8988T (cell line): ENCODE measurements at places on chromosomes 16 and 17.

- DNase-seq = no peak
Observed at GRCh38 chr17:47063475-47063874, 84.4 kb upstream of the RPRML start.

DNA sequence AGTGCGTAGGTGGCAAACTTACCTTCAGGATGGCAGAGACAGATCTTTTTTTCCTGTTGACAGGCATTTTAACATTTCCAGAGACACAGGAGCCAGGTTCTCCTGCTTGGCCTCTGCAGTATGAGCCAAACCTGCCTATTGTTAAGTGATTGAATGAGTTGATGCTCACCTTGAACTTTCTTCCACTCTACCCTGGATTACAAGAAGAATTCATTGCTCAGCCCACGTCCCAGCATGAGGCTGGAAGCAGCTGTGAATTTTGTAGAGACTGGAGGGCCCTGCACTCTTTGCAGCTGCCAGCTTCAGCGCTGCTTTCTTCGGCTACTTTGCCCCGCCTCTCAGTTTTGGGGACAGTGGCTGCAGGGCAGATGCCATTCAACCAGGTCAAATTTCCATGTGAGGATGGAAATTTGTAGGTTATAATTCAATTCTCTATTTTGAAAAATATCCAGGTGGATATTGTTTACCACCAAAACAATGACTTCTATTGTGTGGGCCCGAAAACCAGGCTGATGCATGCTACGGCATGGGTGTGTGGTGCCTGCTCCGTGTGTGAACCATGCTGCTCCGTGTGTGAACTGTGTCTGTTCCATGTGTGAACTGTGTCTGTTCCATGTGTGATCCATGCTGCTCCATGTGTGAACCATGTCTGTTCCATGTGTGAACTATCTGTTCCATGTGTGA is 75.2 kb upstream of the METTL9 start:
- no peak for DNase-seq

GRCh38 chr16:57788252-57788841 is 13.9 kb downstream of the KIFC3 start:
- no peak for DNase-seq

- no peak for DNase-seq
Observed at GRCh38 chr17:1941272-1942065, 83.7 kb downstream of the RTN4RL1 start.

GRCh38 chr17:76255801-76256429 is 9.2 kb upstream of the UBALD2 start:
- no peak for DNase-seq

- DNase-seq = no peak
Observed at GRCh38 chr17:72031219-72031884, 89.5 kb upstream of the SOX9 start.

DNA sequence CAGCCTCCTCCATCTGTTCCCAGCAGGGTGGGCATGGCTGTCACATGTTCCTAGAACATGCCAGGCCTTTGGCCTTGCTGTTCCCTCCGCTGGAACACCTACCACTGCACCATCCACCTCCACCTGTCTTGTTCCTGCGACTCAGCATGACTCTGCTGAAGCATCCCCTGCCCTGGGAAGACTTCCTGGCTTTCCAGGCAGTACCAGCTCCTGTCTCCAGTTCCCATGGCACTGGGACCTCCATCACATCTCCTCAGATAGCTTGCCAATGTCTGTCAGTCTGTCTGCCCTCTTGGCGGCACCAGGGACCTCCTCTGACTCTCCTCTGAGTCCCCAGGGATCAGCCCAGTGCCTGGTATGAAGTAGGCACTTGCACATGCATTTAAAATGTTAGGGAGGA is 15.7 kb downstream of the PDP2 start:
- no peak for DNase-seq

- DNase-seq = no peak
Observed at GRCh38 chr16:85908444-85908843, 9.5 kb downstream of the IRF8 start.

DNA sequence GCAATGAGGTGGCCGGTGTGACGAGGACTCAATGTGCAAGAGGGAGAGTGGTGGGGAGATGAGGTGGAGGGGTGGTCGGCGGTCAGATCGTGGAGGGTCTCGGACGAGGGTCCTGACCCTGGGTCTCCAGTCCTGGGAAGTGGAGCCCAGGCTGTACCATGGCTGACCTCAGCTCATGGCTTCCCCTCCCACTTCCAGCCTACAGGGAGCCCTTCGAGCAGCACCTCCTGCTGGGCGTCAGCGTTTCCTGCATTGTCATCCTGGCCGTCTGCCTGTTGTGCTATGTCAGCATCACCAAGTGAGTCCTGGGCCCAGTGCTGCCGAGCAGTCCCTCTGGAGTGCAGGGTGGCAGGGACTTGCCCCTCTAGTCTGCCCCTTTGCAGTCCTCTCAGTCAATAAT is 41.8 kb downstream of the IL4R start:
- DNase-seq = no peak

DNA sequence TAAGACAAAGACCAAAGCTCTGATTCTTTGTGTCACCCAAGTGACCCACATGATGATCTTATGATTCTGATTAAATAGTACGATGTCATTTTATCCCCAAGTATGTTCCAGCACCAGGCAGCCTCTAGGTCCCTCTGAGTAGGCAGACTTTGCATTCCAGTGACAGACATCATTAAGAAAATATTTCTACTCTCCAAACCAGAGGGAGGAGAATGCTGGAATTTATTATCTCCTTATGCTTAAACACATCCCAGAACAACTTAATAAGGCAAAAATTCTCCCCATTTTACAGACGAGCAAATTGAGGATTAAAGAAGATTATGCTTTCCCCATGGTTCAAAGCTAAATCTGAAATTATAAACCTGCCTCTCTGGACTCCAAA is 192.8 kb upstream of the CDH11 start:
- DNase-seq = no peak

DNA sequence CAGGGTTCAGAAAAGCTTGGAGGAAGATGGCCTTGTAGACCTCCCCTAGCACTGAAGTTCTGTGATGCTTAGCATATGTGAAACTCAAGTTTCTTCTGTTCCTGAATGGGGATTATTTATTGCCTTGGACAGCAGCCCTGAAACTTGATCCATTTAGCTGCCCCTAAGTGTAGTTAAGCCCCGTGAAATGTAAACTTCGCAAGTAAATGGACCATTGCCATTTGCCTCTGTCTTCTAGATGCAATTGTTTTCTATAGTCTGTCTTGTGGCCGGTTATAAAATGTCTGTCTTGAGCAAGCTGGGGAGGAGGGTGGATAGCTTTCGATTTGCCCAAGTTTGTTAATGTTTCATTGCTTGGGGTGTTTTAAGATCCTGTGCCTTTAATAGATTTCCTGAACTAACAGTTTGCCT is 261.8 kb downstream of the CDH13 start:
- no peak for DNase-seq

GRCh38 chr17:44878627-44879221 is 20.5 kb downstream of the EFTUD2 start:
- DNase-seq = no peak

DNA sequence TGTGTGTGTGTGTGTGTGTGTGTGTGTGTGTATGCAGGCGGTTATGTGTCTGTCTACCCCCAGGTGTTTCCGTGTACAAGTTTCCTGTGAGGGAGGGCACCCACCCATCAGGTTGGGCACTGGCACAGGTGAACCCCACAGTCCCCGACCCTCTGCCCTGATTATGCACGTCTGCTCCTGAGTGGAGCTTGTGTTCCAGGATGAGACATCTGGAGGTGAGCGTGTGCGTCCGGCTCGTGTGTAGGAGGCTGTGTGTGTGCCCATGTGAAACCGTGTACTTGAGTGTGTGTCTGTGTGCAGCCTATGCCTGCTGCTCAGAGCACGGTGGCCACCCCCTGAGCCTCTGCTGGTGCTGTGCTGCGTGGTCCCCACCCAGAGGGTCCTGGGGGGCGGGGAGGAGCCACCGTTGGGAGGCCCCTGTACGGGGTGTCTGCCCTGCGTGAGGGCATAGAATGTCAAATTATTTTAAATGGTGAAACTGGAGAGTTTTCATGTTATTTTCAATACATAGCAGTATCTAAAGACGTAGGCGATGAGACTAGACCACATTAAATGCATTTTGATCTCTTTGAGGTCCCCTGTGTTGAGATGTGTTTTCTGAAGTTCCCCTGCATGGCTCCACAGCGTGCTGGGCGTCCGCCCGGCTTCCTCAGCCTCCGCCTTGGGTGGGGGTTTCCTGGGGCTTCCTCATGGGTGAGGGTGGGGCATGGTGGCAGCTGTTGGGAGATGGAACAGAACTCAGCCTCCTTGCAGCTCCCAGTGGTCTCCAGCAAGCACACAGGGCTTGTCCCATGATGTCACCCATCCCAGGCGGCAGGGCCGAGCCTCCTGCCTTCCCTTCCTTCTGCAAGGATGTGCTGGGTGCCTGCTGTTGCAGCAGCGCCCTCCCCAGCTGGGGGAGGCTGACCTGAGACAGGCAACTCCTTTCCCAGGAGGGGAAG is 43.4 kb downstream of the KCNJ12 start:
- no peak for DNase-seq

DNA sequence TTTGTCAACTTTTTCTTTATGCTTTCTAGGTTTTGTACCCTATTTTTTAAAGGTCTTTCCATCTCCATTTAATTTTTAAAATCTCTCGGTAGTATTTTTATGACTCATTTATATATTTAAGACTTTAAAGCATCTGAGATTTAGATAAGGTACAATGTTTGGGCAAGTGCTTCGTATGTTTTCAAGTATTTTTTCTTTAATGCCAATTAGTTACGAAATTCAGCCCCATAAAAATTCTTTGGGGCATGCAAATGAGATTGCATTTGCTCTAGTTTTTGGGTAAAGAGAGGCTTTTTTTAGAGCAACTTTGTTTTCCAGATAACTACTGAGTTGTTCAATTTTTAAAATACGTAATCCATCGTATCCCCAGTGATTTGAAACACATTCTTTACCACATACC is 65.3 kb upstream of the CRHR1 start:
- no peak for DNase-seq

GRCh38 chr17:6393351-6393952 is 41.5 kb downstream of the AIPL1 start:
- DNase-seq = no peak

GRCh38 chr17:65027305-65027704 is 29.2 kb downstream of the GNA13 start:
- DNase-seq = no peak

DNA sequence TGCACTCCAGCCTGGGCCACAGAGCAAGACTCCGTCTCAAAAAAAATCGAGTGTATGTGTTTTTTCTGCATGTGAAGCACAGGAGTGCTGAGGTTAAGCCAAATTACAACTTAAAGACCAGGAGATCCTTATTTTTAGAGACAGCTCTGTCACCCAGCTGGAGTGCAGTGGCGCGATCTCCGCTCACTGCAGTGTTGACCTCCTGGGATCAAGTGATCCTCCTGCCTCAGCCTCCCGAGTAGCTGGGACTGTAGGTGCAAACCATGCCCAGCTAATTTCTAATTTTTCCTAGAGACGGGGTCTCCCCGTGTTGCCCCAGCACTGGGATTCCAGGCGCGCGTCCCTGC is 7.5 kb upstream of the PPP1R27 start:
- no peak for DNase-seq

DNA sequence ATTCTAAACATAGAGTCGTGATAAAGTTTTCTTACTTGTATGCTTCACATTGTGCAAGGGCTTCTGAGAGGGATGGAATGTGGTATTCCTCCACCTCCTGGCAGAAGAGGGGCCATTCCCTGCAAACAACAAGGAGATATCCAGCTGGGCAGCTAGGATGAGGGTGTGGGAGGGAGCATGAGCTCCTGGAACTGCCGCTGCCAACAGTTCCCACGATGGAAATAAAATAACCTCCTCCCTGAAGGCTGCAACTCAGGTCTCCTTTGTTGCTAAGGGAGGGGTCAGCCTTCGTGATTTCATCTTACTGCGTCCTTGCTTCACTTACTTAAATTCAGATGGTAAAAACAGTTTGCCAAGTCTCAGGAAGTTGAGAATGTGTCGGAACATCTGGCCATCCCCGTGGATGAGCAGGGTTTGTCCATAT is 15.6 kb downstream of the PLEKHG4 start:
- no peak for DNase-seq

GRCh38 chr17:29574732-29575510 is 6.4 kb downstream of the TP53I13 start:
- no peak for DNase-seq

DNA sequence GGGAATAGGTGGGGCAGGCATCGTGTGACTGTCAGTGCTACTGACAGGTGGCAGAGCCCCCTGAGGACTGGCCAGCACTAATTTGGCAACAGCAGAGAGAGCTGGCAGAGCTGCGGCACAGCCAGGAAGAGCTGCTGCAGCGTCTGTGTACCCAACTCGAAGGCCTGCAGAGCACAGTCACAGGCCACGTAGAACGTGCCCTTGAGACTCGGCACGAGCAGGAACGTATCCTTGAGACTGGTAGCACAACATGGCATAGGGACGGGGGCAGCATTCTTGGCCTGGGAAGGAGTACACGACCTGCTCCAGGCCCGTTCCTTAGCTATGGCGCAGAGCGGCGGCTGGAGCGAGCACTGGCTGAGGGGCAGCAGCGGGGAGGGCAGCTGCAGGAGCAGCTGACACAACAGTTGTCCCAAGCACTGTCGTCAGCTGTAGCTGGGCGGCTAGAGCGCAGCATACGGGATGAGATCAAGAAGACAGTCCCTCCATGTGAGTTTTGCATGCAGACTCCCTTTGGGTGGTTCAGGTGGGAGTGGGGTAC is 3.0 kb upstream of the NRN1L start:
- no peak for DNase-seq

DNA sequence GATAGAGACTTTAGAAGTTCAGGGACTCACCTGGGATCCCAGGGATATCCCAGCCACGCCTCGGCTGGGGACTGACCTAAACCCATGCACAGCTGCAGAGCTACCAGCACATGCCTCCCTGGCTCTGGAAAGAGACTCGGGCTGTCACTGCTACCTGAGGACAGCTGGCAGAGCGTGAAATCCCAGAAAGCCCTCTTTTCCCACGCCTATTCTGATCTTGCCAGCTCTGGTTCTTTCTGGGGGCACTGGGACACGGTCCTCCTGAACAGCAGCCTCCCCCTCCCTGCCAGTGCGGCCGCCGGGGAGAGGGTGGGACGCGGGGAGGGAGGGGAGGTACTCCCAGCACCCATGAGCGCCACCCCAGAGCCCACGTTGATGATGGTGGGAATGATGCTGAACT is 10.8 kb downstream of the P2RX5 start:
- DNase-seq = no peak

DNA sequence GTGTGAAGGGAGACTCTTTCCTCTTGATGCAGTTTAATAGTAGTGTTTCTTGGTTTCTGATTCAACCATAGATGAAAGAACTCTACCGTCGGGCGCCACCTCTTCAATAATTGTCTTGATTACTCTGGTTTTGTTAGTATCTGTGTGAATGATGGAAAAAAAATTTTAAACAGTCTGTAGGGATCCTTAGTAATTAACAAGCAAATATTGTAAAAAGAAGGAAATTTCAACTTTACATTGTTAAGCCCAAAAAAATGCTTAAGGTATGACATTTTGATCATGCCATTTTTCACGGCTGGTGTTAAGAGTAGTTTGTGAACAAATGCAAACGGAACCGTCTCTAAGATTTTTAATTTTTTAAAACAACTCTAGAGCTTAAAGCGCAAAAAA is 4.1 kb downstream of the KRT10 start:
- DNase-seq = no peak

DNA sequence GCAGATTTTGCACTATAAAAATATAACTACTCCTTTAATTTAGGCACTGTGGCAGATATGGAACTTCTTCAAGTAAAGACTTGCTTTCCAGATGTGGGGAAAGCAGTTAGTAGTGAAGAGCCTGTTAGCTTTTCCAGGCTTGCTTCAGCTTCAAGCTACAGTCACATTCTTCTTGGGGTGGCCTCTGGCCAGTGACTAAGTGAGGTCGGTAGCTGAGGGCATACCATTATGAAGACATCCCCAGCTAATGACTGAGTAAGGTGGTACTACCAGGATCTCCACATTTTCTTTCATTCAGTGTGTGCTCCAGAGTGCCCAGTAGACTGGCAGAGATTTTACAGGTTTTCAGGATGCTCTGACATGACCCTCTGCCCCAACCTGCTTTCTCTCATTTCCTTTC is 167.1 kb upstream of the KIF2B start:
- DNase-seq = no peak
